ENCODE measurements at places on chromosomes 13 and 19.

DNA sequence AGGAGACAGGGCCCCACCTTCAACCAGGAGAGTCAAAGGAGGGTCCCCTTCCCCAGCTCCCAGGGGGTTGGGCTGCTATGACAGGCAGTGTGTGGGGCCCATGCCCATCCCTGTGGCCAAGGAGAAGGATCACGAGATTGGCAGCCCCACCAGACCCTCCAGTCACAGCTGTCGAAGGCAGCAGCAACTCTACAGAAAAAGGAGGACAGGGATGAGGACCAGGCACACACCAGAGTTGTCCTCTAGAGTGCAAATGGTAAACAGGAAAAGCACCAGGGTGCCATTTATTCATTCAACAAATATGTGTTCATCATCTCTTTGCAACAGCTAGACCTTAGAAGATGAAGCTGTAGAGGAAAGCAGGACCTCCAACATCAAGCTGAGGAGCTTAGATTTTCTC, 4.1 kb downstream of the PTH2 start:
- no peak for DNase-seq

GRCh38 chr19:48121909-48122371, 11.3 kb upstream of the PLA2G4C start:
- DNase-seq: no peak

DNA sequence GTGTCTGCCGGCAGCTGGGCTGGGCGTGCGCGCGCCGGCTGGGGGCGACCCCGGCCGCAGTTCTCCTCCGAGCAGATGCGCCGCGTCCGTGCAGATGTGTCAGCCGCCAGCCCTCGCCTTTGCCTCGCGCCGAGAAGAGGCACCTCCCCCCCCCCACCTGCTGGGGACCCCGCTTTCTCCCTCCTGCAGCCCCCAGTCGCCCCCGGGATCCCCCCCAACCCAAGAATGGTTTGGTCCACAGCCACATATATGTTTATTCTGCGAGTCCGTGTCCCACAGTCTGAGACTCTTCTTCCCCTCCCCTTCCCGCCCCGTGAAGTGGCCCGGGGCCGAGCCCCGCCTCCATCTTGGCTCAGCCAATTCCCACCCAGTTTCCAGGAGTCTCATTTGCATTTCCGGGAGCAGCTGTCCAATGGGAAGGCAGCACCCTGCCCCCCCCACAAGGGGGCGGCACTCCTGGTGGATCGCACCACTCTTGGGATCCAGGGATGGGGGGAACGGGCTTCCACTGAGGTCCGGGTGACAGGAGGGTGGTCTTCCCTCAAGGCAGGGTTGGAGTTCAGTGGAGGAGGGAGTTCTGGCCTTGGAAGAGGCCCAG, 8.6 kb downstream of the ISOC2 start:
- peak; percentile 75 for DNase-seq

DNA sequence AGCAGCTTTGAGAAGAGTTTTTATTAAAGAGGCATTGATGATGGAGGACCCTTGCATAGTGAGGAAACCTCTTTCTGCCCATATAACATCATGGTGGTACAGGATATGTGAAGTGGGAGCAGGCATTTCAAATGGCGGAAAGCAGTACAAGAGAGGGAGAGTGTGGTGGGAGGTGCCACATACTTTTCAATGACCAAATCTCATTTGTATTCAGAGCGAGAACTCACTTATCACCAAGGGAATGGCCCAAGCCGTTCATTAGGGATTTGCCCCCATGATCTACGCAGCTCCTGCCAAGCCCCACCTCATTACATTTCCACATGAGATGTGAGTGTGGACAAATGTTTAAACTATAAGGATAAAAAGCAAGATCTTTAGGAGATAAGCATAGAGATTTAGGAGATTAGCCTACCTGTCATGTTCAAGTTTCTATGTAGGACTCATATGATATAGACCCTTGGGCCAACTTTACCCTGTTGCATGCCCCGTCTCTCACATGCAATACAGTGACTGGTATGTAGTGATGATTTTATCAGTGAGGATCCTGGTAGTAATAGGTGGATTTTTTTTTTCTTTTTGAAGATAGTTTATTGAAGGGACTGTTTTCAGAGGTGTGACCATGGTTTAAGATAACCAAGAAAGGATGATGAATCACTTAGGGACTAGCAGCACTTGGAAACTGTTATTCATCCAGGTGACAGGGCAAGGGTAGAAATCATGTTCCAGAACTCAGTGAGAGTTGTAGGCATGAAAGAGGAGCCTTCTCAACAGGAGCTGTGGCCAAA, 38.3 kb downstream of the DNAJC15 start:
- no peak for DNase-seq

GRCh38 chr13:105774739-105775460, 760.6 kb downstream of the EFNB2 start:
- DNase-seq: peak; percentile 95

DNA sequence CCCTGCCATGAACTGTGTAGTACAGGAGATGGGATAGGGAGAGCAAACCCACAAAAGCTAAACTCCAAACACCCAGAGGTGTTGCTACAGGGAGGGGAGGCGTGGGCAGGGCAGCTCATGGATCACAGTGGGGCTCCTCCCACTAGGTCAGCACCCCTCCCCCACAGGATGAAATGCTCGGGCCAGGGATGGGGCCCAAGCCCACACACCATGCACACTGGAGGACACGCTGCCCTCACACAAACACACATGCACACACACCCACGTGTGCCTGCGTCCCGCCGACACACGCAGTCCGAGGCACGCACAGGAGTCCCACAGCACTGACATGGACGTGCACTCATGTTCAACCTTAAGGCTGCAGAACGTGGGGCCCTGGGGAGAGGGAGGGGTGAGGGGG, 6.0 kb upstream of the CCNP start:
- DNase-seq: no peak

DNA sequence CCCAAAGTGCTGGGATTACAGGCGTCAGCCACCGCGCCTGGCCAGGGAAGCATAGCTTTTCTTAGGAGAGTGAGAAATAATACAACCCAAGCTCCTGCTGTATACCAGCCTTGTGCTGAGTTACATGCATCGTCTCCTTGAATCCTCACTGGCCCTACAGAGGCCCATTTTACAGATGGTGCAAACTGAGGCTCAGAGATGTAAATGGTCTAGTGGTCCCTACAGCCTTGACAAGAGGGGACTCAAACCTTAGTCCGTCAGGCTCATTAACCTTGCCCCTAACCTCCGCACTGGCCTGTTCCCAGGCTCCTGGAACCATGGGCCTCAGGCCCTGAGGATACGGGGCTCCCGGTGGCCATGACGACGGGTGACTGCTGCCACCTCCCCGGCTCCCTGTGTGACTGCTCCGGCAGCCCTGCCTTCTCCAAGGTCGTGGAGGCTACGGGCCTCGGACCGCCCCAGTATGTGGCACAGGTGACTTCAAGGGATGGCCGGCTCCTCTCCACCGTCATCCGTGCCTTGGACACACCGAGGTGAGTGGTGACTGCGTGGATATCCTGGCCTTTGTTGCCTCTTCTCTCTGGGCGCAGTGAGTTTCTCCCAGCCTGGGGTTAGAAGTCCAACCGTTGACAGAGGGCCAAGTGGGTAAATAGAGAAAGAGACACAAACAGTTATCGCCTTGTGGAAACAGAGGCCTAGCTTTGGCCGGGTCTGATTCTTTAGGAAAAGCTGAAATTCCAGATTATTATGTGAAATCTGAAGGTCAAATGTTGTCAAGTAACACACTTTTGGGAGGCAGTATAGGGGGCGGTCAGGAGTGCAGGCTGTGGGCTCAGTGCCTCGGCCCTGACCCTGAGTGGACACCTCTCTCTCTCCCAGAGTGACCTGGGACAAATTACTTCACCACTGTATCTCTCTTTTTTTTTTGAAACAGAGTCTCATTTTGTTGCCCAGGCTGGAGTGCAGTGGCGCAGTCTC, 8.7 kb downstream of the MARCHF2 start:
- no peak for DNase-seq

GRCh38 chr13:112842931-112843391, 126.1 kb upstream of the MCF2L start:
- no peak for DNase-seq

GRCh38 chr13:114054830-114055439, 77.5 kb downstream of the RASA3 start:
- DNase-seq: no peak

DNA sequence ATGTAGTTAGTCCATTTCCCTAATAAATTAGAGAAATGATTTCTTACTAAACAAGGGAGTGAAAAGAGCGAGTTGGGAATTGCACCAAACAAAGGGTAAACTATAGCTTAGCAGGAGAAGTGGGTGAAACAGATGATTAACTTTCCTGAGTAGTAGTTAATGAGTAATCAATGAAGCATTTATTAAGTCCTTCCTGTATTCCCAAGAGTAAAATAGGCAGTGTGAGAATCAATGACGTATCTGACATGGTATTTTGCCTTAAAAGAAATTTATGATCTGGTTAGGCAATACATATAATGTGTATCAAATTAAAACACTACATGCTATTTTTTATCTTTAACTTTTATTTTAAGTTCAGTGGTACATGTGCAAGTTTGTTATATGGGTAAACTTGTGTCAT, 142.8 kb downstream of the KLF5 start:
- DNase-seq: no peak

DNA sequence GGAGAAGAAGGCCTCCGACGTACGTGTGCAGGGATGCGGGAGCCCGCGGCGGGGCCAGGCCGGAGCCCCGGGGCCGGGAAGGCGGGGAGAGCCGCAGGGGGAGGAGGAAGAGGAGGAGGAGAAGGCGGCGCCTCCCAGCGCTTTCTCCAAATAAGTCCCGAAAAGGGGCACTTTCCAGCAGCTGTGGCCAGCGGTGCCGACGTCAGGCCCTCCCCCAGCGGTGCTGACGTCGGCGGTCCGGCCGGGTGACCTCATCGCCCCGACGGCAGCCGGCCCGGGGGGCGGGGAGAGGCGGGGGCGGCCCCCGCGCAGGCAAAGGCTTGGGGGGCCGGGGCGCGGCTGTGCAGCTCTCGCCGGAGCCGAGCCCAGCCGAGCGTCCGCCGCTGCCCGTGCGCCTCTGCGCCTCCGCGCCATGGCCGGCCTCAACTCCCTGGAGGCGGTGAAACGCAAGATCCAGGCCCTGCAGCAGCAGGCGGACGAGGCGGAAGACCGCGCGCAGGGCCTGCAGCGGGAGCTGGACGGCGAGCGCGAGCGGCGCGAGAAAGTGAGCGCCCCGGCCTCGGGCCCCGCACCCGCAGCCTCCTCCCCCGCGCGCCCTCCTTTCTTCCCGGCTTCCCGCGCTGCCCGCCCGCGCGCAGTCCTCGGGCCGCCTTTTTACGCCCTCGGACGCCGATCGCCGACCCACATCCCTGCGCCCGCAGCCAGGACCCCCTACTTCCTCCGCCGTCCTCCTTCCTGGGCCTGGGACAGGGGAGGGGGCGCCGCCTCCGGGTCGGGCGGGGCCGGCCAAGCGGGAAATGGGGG, at the start of gene TPM4:
Gene TPM4, plus strand, starts transcription at position 342 of the 804 bp plus-strand sequence. Its CDS starts 71 bp downstream, at position 413.
- peak; percentile 92 for DNase-seq

GRCh38 chr13:99357131-99357596, 50.0 kb upstream of the GPR183 start:
- DNase-seq: no peak

DNA sequence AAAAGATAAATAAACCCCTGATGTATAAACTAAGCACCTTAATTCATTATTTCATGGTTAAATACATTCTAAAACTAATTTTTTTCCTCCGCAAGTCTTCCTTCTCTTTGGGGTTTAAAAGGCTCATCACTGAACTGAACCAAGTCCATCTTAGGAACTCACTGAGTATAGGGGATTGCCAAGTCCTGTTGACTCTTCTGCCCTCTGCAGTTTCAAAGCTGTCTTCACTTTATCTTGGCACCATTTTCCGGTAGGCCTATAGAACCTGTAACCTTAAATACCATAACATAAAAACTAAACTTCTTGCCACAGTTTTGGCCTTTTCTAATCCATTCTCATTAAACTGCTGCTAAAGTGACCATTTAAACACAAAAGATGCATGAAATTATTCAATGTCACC, 66.5 kb upstream of the USPL1 start:
- peak; percentile 47 for DNase-seq

GRCh38 chr13:43573361-43573740, 213.4 kb downstream of the ENOX1 start:
- DNase-seq: peak; percentile 38

- DNase-seq: no peak
These were observed 282.8 kb upstream of the EDNRB start for GRCh38 chr13:78201411-78201810.

DNA sequence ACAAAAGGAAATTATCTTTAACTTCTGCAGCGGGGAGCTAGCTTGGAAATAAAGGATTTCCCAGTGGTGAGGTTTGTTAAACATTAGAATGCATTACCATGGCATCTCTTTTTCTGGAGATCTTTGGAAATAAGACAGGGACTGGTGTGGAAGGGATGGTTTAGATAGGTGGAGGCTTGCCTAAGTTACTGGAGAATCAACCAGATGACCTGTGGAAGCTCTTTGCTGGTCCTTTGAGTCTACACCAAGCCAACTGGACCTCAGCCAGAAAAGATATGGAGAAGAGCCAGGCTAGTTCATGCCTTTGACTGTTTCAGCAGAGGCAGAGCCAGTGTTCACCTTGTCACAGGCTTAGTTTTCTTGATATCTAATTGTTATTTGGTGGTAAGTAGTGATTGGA, 134.7 kb downstream of the KCNRG start:
- DNase-seq: no peak

- DNase-seq: no peak
These were observed 48.3 kb downstream of the KDM4B start for GRCh38 chr19:5017235-5017634.

DNA sequence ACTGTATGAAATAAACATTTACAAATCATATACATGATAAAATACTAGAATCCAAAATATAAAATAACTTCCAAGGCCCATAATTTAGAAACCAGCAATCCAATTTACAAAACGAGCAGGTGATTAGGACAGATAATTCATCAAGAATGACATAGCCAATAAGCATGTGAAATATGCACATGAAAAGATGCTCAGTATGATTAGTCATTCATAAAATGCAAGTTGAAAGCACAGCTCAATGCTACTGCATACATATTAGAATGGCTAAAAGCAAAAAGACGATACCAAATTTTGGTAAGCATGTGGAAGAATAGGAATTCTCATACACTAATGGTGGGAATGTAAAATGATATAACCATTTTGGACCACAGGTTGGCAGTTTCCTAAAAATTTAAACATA, 837.2 kb upstream of the MIR17HG start:
- DNase-seq: no peak

Measured in SW480 (cell line).